Activated CD8-positive, alpha-beta T cell treated with anti-CD3 and anti-CD28 coated beads, Interleukin-2, amount 10 ng/mL, durations not matched to agents 7 days and 5 days (primary cell): ENCODE measurements at places on chromosomes 16 and 17. TPM values are rescaled to one million over a fixed set of nuclear protein-coding genes. Genes with fewer than 3 reads are reported as not detected.

DNA sequence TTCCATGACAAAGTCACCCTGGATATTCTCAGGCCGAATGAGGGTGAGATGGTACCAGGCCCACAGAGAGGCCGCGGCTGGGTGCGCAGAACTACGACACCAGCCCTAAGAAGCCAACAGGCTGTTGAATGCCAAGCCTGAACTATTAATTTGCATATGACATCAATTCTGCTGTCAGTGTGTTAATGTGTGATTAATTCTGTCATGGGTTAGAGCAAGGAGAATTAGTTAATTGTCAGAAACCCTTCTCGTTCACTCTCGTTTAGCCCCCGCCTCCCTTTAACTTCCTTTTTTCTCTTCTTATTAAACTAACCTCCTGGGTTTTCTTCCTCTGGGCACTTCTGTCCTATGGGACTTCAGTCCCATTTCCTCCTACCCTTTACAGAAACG is 123.4 kb downstream of the ZFHX3 start:
- no peak overlapping the region for H3K27ac ChIP-seq
- H3K36me3 ChIP-seq: peaks cover 28% of the 10 kb centered on the region
- H3K4me3 ChIP-seq: no peak overlapping the region

- no peak for DNase-seq
- no peaks in the 10 kb centered on the region for H3K36me3 ChIP-seq
- H3K27ac ChIP-seq: no peak overlapping the region
- H3K4me1 ChIP-seq: no peaks in the 10 kb centered on the region
- no peak overlapping the region for H3K4me3 ChIP-seq
Observed at GRCh38 chr17:5069724-5070123, 8.5 kb upstream of the ZFP3 start.

- H3K4me3 ChIP-seq: no peak overlapping the region
- H3K4me1 ChIP-seq: peaks cover under 1% of the 10 kb centered on the region
- H3K36me3 ChIP-seq: peaks cover 19% of the 10 kb centered on the region
- no peak for DNase-seq
- no peaks in the 10 kb centered on the region for H3K27me3 ChIP-seq
Observed at GRCh38 chr17:19018600-19018950, 14.0 kb upstream of the FAM83G start.

TBC1D3C gene
- total RNA-seq: 0.21 TPM

WSCD1 gene
- total RNA-seq: not detected
